Stimulated activated CD8-positive, alpha-beta memory T cell treated with anti-CD3 and anti-CD28 coated beads, Interleukin-2, amount 100 ng/mL, for 1 hour (primary cell): ENCODE measurements at places on chromosomes 6 and 20.

DNA sequence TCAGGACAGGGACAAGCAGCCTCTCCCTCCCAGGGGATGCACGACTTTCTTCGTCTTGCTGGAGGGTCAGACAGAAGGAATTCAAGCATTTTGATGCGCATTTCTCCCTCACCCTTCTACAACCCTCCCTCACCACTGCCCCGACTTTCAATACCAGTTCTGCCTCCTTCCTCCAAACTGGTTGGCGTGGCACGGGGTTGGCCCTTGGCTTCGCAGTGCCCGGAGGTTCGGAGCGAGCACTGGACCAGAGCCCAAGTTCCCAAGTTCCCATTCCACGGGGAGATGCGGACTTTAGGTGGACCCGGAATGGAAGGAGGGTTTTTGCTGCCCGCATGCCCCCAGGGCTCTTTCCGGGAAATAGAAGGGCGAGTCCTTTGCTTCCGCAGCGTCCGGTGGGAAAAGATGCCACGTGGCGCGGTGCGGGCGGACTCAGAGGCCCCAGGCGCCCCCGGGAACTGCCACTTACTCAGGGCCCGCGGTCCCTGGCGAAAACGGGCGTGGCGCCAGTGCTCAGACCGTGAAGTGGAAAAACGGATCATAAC is 8.0 kb upstream of the LAMP5 start:
- DNase-seq = no peak

- no peak for DNase-seq
These were observed 395.4 kb upstream of the SOX4 start for GRCh38 chr6:21198032-21198640.

- no peak for DNase-seq
These were observed 5.6 kb upstream of the APMAP start for GRCh38 chr20:24998121-24998520.

DNA sequence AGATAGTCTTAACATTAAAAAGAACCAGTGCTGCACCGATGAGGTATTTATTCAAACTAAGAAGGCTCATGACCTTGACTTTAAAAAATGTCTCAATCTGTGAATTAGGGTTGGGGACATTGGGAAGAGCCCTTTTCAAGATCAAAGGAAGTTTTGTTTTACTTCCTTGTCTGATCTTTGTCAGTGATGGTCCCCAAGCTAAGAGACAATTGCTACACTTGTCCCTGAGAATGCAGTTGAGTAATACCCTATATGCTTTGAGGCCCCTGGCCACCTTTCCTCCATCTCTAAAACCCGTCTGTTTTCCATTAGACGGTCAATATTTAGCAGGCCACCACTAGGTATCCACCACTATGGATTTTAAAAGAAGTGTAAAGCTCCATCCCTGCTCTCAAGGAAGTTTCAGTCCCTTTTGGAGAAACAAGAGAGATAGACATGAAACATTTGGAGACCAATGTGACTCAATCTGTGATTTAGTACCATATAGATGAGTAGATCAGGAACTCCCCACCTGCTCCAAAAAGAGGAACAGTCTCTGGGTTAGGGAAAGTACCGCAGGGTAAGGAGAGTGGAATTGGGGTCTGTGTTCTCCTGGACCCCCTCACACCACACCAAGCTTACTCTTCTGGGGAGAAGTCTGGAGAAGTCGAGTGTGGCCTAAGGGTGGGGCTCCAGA is 99.1 kb upstream of the ISM1 start:
- DNase-seq = no peak

DNA sequence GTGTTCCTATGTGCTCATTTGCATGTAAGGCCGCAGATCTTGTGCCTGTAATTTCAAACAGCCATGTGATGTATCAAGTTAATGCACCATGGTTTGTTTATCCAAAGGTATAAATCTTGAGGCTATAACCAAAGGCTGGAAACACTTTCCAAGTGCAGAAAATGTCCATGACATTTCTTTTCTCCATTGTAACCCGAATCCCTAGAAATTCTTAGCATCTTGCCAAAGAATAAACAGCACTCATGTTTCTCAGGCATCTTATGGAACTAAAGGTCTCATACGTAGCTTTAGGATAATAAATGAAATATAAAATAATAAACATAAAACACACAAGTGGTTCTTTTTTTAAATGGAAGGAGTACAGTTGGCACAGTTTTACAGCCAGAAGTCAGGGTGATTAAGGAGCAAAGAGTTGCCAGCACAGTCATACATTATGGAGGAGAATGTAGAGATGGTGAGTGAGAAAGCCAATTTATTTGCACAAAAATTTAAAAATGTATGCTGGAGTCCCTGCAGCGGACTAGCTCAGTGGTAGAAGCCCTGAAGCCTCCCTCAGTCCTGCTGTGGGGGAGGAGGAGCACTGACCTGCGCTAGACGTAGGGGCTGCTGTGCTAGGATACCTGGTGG is 18.0 kb downstream of the CDH26 start:
- DNase-seq = no peak

GRCh38 chr6:1624058-1624850 is 14.5 kb downstream of the FOXC1 start:
- DNase-seq = no peak
